Cardiac fibroblast (primary cell): ENCODE measurements at places on chromosomes 6 and 20.

DNA sequence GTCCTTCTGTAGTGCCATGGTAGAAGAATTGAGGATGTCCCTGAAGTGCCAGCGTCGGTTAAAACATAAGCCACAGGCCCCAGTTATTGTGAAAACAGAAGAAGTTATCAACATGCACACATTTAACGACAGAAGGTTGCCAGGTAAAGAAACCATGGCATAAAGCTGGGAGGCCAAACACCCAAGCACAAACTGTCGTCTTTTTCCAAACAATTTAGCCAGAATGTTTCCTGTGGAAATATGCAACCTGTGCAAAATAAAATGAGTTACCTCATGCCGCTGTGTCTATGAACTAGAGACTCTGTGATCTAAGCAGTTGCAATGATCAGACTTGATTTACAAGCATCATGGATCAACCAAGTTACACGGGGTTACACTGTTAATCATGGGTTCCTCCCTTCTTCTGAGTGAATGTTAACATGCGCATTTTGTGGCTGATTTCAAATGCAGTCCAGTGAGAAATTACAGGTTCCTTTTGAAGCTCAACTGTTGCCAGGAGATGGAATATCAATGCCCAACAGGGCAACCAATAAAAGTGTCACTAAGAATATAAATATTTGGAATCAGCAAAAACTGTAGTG is 674.9 kb downstream of the GRIK2 start:
- DNase-seq, result no peak

DNA sequence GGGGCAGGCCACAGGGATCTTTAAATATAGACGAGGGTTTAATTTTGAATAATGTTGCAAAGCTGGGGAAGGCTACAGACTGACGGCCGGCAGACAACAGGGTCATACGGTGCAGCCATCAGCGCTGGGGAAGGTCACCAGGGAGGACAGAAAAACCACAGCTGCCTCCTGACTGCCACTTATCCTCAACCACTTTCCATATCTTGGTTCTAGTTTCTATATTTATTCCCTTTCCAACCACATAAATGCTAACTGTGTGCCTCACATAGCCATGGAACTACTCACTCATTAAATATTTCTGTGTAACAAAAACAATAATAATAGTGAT is 85.7 kb upstream of the AGPAT4 start:
- no peak for DNase-seq

- no peak for DNase-seq
These were observed 284.6 kb upstream of the FOXQ1 start for GRCh38 chr6:1027109-1027794.

DNA sequence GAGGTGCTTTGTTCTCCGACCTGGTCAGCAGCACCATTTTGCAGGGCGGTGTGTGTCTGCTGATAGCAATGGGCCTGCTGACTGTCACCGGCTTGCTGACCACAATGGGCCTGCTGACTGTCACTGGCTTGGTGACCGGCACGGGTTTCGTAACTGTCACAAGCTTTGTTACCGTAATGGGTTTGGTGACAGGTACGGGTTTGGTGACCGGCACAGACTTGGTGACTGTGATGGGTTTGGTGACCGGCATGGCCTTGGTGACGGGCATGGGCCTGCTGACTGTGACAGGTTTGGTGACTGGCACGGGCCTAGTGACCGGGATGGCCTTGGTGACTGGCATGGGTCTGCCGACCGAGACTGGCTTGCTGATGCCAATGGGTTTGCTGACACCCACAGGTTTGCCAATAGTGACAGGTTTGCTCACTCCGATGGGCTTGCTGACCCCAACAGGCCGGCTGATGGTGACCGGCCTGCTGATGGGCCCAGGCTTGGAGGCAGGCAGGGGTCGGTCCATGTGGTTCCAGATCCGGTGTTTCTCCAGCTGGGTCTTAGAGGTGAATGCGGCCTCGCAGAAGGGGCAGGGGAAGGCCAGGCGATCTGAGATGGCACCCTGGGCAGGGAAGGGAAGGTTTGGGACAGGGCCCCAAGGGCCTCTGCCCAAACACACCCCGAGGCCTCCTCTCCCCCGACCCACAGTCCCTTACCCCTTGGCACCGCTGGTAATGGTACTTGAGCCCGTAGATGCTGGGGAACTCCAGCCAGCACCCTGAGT is 3.4 kb downstream of the ZNF512B start:
- DNase-seq, result no peak
